ENCODE measurements at places on chromosomes 6 and 20.

- no peak for DNase-seq
Observed at GRCh38 chr6:57254055-57254717, 32.1 kb upstream of the RAB23 start.

GRCh38 chr6:80480421-80481157 is 374.1 kb downstream of the BCKDHB start:
- DNase-seq = no peak

- no peak for DNase-seq
Observed at GRCh38 chr6:119215885-119216590, 133.5 kb downstream of the MAN1A1 start.

DNA sequence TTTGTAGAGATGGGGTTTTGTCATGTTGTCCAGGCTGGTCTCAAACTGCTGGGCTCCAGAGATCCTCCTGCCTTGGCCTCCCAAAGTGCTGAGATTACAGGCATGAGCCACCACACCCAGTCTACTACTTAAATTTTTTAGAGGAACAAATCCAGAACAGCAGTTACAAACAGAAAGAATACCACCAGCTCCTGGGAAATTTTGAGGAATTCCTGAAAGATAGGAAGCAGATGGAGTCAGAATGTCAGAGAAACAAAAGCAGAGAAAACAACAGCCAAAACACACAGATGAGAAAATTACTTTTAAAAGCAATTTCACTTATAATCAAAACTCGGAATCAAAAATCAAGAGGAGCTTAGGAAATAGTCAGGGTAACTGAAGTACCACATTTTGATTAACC is 543.3 kb upstream of the MARCKS start:
- no peak for DNase-seq

DNA sequence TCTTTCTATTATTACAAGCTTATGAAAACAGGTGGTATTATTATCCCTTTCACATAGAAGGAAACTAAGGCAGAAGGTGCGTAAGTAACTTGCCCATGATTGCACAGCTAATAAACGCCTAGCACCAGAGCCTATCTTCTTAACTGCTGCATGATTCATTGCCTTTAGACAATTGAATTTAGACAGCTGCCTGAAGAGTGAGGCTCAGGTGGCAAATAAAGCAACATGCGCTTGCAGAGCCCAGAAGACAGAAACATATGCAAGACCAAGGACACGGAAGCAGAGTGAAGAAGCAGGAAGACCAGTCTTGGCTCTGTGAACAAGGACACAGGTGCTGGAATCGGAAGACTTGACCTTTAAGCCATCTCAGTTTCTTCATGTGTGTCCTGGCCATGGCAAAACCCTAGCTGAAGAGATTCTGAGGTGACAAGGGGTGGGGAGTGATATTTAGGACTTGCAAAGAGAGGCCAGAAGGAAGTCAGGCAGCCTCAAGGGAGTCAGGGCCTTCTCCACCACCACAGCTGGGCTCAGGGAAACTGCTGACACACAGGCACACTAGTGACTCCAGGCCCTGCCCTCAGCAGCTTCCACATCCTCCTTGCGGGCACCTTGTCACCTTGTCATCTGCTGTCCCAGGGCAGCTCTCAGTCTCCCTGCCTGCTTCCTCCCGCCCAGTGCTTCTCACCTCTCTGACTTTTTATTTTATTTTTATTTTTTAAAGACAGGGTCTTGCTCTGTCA is 91.7 kb upstream of the SLC22A16 start:
- no peak for DNase-seq

DNA sequence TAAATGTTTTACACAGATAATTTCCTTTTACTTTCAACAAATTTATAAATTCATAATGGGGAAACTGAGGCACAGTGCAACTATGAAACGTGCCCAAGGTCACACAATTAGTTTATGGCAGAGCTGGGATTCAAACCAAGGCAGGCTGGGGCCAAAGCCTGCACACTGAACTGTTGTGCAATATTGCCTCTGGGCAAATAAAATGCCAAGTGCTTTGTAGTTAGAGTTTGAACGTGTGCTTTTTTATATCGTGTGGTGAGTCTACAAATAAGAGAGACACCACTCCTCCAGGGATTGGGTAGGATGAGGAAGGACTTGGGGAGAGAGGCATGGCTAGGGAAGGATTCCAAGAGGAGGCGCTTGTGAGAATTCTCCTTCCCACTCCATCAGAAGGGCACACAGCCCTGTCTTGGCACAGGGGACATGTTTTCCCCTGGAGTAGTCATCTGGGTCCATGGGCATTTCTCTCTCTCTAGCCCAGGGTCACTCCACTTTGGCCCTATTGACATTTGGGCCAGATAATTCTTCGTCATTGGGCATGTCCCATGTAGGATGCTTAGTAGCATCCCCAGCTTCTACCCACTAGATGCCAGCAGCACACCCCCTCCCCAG is 2.8 kb upstream of the CDH22 start:
- no peak for DNase-seq

Measured in central memory CD4-positive, alpha-beta T cell (primary cell).